ENCODE measurements at places on chromosomes 12 and 14.

DNA sequence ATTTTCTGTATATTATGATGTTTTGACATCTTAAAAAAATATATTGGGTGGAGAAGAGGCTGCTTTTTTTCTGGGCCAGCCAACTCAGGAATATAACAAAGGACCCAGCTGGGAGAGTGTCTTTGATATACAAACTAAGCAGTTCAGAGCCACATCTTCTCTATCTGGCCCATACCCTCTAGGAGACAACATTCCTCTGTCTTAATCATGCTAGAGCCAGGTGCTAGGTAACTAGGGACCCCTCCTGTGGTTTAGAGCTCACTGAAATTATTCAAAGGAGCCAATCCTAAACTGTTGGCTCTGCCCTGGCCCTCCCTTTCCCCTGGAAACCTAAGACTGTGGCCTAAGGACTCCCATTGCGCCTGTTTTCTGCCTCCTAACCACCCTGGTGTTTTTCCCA is 193.1 kb upstream of the DIO2 start:
- no peak for DNase-seq

DNA sequence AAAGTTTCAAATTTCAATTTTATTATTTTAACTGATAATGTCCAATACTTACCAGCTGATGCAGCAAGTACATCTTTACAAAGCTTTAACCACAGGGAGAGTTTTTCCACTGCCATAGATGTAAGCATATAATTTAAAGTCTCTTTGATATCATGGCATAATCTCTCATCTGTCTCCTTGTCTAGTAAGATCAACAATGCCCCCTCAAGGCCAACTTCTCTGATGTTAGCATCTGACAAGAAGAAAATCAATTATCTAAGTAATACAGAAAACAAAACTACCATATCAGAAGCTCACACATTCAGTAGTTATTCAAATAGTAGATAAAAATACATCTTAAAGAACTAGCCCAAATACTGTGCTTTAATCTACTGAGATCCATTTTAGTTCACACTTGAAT is 94.2 kb downstream of the HEATR5A start:
- DNase-seq = no peak

DNA sequence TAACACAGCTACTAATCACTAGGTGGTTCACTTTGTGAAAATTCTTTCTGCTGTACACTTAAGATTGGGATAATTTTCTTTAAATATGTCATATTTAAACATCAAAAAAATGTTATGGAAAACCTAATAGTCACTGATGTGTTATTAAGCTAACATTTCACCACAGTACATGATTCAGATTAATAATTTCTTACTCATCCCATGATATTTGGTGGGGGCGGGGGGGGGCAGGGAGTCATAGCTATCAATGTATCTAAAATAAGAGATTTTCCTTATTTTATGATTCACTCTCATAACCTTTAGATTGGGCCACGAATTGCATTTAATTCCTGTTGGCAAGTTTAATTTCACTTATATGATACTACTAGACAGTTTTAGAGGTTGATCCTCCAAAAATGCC is 88.8 kb downstream of the KCNH5 start:
- no peak for DNase-seq

- DNase-seq = no peak
Observed at GRCh38 chr12:10197879-10198278, 14.8 kb upstream of the GABARAPL1 start.

- peak; percentile 16 for DNase-seq
Observed at GRCh38 chr14:96586921-96587822, 85.0 kb downstream of the PAPOLA start.

- no peak for DNase-seq
Observed at GRCh38 chr12:26090836-26091510, 33.9 kb downstream of the BHLHE41 start.

DNA sequence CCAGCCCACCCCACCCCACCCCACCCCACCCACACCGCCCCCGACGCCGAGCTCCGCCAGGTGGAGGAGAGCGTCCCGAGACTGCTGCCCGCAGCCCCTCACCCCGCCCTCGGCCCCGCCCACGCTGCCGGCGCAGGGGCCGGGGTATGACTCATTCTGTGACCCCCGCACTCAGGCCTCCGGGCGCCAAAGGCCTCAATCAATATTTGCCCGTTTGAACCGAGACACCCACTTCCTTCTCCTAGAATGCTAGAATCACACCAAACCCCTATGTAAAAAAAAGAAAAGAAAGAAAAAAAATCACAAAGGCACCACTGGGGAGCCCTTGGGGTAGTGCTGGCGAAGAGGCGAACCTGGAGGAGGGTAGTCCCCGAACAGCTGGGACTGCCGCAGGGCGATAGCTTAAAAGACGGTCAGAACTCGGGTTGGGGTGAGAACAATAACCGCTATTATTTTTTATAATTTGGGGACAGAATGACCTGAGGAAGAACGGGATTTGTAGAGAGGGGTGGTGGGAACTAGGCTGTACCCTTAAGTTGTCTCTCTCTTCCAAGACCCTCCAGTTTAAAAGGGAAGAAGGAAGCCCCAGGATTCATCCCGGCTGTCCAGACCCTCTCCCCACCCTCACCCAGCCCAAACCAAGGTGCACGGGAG is 894 bp downstream of the KRT8 start:
- DNase-seq = peak; percentile 44

Data from NCI-H1930 (cell line).